Neural progenitor cell (in vitro differentiated cells): ENCODE measurements at places on chromosomes 13 and 19. TPM values are rescaled to one million over a fixed set of nuclear protein-coding genes. Genes with fewer than 3 reads are reported as not detected.

ATP4A gene
- total RNA-seq: 0.12 TPM in 1 of 2 replicates, not detected in the other

ZNF439 gene
- total RNA-seq: 5.2 and 6.5 TPM in 2 replicates

CUL4A gene
- total RNA-seq: 95.1 and 96.0 TPM in 2 replicates

IRF2BP1 gene
- total RNA-seq: 9.8 and 34.5 TPM in 2 replicates

DNA sequence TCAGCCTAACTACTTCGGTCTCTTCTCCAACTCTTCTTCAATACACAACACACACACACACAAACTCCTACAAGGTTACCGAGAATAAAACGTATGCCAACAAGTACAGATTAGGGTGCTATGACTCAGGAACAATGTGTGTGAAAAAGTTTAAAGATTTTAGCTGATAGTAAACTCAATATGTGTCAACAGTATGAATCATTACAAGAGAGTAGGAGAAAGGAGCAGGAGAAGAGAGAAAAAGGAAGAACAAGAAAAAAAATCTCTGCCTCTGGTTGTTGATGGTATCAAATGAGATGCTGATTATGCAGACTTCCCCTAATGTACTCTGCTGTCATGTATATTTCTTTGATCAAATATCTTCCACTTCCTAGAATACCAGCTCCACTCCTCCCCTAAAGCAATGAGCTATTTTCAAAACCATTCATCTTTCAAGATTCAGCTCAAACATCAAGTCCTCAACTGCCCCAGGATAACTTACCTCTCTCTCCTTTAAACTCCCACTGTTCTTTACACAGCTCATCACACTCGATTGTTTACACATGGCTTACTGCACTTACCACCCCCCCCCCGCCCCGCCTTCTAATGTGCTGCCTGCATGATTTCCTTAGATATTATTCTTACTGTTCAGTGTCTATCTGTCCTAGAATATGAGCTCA, 95.6 kb downstream of the FAM216B start:
- DNase-seq: no peak

DNA sequence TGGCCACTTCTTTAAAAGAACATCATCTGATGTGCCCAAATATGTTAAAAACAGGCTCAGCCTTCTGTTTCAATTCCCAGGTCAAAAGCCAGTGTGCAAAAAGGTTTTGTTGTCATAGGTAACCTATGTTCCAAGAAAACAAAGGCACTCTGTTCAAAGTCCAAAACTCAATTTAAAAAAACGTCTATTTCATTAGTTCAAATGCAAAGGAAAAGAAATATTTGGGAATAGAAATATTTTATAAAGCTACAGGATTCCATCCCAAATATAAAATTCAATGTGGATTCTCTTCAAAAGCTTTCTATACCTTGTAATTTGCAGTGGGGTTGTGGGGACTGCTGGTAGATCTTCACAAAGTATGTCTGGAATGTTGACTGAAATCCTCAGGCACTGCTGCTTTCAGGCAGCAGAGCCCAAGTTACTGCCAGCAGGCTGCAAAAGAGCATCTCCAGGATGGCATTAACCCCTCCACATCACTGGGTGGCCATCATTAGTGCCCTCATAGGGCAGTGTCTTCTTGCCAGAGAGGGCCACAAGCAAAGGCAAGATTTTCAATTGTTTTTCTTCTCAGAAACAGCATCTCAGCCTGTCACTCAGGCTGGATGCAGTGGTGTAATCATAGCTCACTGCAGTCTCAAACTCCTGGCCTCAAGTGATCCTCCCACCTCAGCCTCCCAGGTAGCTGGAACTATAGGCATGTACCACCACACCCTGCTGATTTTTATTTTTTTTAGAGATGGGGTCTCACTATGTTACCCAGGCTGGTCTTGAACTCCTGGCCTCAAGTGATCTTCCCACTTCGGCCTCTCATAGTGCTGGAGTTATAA, 22.8 kb upstream of the STK24 start:
- peak; percentile 65 for DNase-seq

GRCh38 chr13:105232439-105232838, 1303.0 kb downstream of the EFNB2 start:
- no peak for DNase-seq

PEAK3 gene
- total RNA-seq: not detected in 2 replicates

- DNase-seq: no peak
These were observed 88.4 kb upstream of the KLF5 start for GRCh38 chr13:72970301-72970880.
